ENCODE measurements at places on chromosomes 2 and 18.

DNA sequence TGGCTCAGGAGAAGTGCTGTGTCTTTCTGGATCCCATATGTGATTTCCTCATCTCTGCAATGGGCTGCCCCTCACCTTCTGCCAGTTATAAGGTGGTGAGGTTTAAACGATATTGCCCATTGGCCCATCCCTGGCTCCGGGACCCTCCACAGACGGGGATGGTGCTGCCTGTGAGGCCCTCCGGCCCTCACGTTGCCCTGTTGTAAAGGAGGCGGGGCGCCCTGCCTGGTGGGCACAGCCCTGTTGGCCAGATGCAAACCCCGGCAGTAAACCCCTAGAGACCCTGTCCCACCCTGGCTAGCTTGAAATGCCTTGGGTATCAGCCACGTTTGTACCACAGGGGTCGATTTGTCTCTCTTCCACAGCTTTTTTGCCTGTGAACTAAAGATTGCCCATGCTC, 7.4 kb downstream of the ARHGEF4 start:
- no peak for DNase-seq

DNA sequence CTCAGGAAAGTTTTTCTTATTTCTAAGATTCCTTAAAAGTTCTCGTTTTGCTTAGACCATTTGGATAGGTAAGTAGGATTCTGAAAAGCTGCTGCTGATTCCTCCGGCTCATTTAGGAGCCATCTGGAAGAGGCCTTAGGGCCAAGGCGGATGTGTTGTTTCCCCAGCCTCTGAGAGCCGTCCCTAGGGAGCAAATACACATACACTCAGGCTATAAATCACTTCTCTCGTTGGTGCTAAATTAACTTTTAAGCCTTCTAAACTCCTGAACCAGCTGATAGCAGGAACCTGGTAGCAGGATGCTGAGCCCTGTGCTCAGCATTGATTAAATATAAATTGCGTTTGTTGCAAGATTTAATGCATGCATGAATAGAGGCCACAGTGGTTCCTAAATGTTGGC, 109.8 kb downstream of the ADCYAP1 start:
- no peak for DNase-seq

GRCh38 chr18:4878480-4878879, 318.6 kb downstream of the AKAIN1 start:
- DNase-seq, result peak; percentile 17

- no peak for DNase-seq
Observed at GRCh38 chr2:216279459-216279858, 92.8 kb downstream of the MARCHF4 start.

GRCh38 chr2:232887171-232887850, 17.2 kb downstream of the SNORC start:
- peak; percentile 47 for DNase-seq

DNA sequence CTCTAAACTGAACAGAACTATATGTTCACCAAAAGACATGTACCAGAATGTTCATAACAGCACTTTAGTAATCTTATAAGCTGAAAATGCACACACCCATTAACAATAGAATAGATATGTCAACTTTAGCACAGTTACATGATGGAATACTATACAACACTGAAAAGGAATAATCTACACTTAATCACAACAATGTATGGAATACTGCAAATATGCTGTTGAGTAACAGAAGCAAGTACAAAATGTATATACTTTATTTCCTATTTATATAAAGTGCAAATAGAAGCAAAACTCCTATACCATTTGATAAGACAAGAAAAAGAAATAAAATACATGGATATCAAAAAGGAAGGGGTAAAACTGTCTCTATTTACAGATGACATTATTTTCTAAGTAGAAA, 352.8 kb downstream of the NCKAP5 start:
- no peak for DNase-seq

- DNase-seq, result no peak
Observed at GRCh38 chr2:46024146-46024779, 272.9 kb upstream of the EPAS1 start.

DNA sequence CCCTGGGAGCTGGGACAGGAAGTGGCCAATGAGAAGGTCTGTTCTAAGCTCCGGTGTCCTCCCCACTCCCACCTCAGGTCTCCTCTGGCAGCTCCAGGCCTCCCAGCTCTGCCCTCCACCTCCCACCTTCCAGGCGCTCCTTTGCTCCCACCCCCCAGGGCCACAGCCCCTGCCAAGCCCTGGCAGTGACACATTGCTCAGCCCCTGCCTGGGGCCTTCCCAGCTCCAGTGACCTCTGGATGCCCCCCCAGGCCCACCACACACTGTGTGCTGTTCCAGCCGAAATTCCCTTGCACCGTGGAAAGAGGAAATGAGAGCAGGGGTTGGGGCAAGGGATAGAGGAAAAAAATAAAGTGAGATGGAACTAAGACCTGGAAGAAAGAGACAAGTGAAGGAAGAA, 289.6 kb downstream of the CYP26B1 start:
- no peak for DNase-seq

- no peak for DNase-seq
Observed at GRCh38 chr2:169619946-169620345, 35.8 kb downstream of the PPIG start.

Data from iPS-NIHi11 (cell line).